ENCODE measurements at places on chromosomes 7 and 10.
A peak's percentile ranks its signal among the peaks of the same experiment; 100 is the strongest.

DNA sequence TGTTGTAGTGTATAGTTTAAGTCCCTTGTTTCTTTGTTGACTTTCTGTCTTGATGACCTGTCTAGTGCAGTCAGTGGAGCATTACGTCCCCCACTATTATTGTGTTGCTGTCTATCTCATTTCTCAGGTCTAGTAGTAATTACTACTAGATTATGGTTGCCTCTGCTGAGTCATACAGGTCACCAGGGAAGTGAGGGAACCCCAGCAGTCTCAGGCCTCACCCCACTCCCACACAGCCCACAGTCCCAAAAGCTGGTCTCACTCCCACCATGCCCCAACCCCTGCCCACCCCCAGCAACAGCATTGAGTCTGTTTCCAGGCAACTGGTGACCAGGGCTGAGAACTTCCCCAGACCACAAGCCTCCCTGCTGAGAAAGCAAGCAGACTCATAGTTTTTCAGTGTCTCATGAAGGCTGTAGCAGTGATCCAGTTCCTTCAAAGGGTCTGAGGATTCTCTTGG is 88.0 kb downstream of the PLXDC2 start:
- no peak for DNase-seq

GRCh38 chr7:80206763-80207162 is 72.1 kb downstream of the GNAI1 start:
- no peak for DNase-seq

DNA sequence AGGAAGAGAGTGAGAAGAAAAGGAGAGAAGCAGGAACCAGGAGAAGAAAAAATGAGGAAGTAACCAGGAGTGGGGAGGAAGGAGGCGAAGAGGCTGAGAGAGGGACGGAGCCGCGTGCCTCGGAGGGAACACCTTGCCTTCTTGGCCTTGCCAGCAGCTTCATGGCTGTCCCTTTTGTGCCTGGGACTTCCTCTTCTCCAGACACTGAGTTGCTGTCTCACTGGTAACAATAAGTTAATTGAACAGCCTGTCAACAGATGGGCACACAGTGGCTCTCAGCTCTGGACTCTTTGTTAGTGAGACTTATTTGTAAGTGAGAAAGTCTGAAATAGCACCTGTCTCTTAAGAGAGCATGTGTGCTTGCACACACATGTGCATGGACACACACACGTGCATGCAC is 83.2 kb downstream of the GATA3 start:
- no peak for DNase-seq

GRCh38 chr7:69599286-69599954 is 1.1 kb downstream of the AUTS2 start:
- peak; percentile 15 for DNase-seq

DNA sequence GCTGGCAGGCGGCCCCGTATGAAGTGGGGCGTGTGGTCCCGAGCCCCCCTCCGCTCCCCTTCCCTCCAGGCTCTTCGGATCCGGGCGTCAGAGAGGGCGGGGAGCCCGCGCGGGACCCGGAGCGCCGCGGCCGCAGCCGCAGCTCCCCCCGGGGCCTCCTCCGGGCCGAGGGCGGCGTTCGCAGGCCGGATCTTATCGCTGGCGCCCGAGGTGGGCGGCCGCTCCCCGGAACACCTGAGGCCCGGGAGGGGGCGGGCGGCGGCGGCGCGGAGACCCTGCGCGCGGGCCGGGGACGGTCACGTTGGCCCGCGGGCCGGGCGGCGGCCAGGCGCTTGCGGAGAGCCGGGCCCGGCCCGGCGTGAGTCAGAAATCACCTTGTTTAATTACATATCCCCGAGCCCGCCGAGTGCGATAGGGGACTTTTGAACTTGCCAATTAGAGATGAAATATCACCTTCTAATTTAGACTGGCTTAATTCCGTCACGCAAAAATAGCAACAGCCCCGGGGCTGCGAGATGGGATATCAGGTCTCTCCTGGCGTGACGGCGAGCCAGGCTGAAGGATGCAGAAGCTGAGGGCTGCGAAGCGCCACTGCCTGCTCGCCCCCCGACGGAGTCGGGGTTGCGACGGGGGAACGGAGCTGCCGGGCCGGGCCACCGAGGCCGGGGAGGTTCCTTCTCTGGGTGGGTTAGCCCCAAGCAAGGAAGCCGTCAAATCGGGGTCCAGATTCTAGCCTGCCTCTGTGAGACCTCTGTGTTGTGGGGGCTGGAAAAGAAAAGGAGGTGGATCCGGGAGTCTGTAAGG is 43.4 kb downstream of the LDB3 start:
- peak; percentile 74 for DNase-seq

DNA sequence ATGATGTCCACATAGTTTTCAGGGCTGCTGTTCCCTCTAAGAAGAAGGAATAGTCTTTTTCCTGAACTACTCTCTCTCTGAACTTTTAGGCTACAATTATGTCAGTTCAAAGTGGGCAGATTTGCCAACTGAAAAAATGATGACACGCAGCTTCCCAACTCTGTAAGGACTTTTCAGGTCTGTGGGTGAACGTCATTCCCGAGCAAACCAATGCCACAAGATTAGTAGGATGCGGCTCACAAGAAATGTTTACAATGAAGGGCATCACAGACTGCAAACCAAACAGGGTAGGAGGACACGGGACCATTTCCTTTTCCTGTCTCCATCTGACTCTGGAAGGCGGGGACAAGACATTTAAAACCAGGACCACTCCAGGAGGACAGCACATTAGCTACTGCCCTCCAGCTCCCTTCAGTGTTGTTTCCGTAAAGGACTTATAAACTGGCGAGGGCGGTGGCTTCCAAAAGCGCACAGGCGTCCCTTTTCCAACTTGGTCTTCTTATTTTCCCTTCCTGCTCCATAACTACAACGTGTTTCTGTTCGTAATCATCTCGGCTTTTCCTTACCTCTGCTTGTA is 539 bp upstream of the MKLN1 start:
- DNase-seq = no peak

GRCh38 chr10:98444314-98445006 is 2.3 kb downstream of the HPS1 start:
- DNase-seq = no peak

DNA sequence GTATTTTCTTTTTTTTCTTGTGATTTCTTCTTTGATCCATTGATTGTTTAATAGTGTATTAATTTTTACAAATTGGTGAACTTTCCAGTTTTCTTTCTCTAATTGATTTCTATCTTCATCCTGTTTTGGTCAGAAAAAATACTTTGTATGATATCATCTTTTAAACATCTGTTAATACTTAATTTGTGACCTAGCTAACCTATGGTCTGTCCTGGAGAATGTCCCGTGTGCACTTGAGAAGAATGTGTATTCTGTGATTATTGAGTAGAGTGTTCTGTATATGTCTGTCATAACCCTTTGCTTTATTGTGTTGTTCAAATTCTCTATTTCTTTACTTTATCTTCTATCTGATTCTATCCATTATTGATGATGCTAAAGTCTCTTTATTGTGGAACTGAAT is 65.8 kb upstream of the ZEB1 start:
- no peak for DNase-seq

DNA sequence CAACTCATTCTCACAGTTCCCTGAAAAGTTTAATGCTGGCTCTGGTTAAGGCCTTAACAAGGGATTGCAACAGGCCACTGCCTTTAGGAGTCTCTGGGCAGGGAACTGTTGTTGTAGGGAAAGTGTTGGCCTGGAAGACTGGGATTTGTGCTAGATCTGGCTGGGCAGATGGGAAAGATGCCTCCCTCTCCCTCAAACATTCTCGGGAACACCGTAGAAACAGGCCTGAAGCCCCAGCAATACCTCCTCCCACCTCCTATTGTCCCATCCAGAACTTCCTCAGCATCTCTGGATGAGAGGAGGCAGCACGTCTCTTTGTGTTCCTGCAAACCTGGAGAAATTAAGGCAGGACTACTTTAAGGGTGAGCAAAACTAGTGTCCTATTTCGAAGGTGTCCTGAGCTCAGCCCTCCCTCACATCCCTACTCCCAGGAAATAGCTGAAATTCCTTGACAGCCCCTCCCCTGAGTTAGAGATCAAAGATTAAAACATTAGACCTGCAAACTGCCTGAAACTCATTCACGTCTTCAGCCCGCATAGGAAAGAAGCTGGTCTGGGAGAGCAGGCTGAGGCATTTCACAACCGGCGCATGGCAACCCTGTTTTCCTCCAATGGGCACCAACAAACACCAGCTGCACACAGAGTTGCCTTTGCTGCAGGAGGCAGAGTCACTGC is 10.9 kb upstream of the MAP3K8 start:
- peak; percentile 95 for DNase-seq

DNA sequence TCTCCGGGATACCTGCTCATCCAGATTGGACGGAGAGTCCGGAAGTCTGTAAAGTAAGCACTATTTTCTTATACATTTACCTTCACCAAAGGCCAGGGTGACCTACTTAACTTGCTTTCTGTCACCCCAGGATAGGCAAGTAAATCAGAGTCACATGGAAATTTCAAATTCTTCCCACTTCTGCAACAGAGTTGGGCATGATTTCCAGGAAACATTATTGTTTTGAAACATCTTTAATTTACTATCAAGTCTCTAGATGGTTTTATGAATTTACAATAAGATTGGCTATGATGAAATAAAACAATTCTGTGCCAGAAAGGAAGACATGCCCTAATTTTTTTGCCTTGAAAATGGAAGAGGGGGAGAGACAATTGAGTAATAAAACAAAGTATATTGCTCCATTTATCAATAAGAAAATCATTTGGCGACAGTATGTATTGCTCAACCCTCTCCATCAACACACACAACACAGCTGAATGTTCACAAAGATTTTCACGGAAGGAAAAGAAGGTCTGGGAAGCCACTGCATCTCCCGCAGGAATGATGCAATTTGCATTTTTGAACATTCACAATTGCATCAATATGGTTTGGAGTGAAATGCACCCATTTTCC is 702.8 kb downstream of the PARD3 start:
- DNase-seq = no peak

DNA sequence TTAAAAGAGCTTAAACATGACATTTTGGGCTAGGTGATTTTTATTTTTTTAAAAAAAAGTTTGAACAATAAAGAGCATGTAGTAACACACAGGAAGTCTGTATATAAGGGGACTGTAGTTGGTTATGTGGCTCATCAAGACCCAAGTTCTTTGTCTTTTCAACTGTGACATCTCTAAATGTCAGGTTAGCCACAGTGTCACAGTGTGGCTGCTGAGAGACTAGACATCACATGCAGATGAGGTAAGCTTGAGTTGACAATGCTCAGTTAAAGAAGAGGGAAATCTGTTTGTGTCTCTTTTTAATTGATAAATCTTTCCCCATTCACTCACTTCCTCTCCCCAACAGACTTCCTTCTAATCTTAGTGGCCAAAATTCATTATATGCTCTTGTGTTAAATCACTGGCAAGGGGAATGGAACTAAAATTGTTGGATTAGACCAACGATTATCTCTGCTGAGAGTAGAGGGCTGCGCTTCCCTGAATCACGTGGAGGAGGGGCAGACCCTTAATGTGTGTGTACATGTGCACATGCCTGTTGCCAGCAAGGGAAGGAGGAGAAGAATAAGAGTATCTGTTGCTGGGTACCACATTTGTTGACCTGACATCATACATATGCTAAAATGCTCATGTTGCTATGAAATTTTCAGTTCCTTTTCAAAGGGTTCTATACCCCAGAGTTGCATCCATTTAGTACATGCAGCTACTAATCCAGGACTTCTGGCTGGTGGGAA is 78.3 kb downstream of the MMRN2 start:
- no peak for DNase-seq

GRCh38 chr10:132540456-132540855 is 2.9 kb downstream of the INPP5A start:
- no peak for DNase-seq

DNA sequence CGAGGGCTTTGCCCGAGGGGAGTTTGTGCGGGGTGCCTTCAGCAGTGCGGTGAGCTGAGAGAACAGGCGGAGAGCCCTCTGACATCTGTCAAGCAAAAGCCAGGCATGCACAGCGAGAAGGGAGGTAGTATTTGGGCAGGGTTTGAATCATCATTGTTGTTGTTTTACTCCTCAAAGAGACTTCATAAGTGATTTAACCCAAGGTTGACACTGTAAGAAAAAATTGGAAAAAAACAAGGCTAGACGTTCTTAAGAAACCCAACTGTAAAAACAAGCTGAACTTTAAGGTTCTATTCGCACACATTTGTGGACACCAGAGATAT is 1.3 kb downstream of the ADAM22 start:
- DNase-seq = peak; percentile 10

DNA sequence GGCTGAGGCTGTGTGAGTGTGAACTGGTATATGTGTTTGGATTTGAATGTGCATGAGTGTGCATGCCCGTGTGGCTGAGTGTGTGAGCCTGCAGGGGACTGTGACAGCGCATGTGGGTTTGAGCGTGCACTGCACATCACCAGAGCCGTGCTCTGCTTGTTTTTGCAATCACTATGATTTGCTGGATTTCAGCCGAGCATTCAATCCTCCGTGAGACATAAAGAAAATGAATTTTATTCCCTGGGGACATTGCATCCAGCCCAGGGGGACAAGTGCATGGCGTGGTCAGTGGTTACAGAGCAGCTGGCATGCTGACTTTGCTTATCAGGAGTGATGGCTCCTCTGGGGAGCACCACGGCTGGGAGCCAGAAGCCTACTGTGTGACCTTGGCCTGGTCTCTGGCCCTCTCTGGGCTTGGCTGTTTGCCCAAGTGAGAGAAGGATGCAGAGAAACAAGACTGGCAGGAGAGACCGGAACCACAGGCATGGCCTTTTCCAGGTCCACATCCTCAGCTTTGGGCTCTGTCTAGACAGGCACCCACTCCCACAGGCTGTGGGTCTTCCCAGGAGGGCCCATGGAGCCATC is 160.2 kb upstream of the UNC5B start:
- DNase-seq = no peak

All from Caco-2 (cell line).